Naive thymus-derived CD4-positive, alpha-beta T cell (primary cell): ENCODE measurements at places on chromosomes 5 and 9. TPM values are rescaled to one million over a fixed set of nuclear protein-coding genes. Genes with fewer than 3 reads are reported as not detected.

RNF183 gene
- not detected for total RNA-seq

WNK2 gene
- total RNA-seq = 0.48 TPM

SLC46A2 gene
- total RNA-seq = not detected

MGAT4B gene
- total RNA-seq = 86.6 and 98.3 TPM in 2 replicates

CYSTM1 gene
- 3.5 TPM for total RNA-seq
